ENCODE measurements at places on chromosomes 4 and X. TPM values are rescaled to one million over a fixed set of nuclear protein-coding genes. Genes with fewer than 3 reads are reported as not detected.

C4orf51 gene
- total RNA-seq = not detected

UGT8 gene
- 0.17 TPM for total RNA-seq

WAS gene
- total RNA-seq = 0.17 TPM

SPIN2A gene
- total RNA-seq = 0.15 TPM

GYG2 gene
- 5.9 TPM for total RNA-seq

CT45A2 gene
- not detected for total RNA-seq

USP46 gene
- total RNA-seq = 5.9 TPM

NAP1L3 gene
- total RNA-seq = 0.89 TPM

Data from bronchus fibroblast of lung (primary cell).